Activated CD8-positive, alpha-beta T cell treated with anti-CD3 and anti-CD28 coated beads, Interleukin-2, amount 10 ng/mL, durations not matched to agents 7 days and 5 days (primary cell): ENCODE measurements at places on chromosomes 1 and 21. TPM values are rescaled to one million over a fixed set of nuclear protein-coding genes. Genes with fewer than 3 reads are reported as not detected.

EPHB2 gene
- total RNA-seq, result not detected

OLIG2 gene
- total RNA-seq, result not detected

GRCh38 chr1:58545591-58546519 is 671 bp downstream of the OMA1 start:
- DNase-seq, result peak; percentile 83

ACOT11 gene
- 1.6 TPM for total RNA-seq

DNA sequence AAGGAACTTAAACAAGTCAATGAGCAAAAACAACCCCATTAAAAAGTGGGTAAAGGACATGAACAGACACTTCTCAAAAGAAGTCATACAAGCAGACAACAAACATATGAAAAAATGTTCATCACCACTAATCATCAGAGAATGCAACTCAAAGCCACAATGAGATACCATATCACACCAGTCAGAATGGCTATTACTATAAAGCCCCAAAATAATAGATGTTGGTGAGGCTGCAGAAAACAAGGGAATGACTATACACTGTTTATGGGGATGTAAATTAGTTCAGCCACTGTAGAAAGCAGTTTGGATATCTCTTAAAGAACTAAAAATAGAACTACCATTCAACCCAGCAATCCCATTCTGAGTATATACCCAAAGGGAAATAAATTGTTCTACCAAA is 51.2 kb downstream of the MRPL39 start:
- DNase-seq, result no peak

GRCh38 chr1:217153361-217153760 is 430.1 kb upstream of the ESRRG start:
- DNase-seq, result no peak

DNA sequence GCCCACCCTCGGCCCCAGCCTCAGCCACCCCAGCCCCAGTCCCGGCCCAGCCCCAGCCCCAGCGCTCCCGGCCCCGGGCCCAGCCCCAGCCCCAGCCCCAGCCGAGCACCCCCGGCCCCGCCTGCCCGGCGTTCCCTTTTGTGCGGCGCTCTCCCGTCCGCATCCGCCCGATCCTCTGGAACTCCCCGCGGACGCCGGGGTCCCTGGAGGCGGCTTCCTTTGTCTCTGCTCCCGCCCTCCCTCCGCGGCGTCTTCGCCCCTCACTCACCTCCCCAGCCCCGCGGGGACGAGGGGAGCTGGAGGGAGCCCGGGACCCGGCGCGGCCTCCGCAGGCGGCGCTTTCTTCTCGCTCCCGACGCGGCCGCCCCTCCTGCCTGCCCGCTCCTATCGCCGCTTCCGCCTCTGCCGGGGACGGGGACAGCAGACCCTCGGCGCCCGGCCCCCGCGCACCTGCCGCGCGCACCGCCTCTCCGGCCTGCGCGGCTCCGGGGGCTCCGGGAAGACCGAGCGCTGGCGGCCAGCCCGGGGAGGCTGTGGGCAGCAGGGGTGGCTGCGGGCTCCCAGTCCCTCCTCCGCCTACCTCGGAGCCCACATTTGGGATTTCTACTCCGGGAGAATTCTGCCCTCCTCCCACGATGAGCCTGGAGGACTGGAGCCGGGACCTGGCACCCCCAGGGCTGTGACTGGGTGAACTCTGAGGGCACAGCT is 14.0 kb downstream of the AGRN start:
- DNase-seq, result no peak

ENTREP3 gene
- total RNA-seq, result 29.7 TPM

DNA sequence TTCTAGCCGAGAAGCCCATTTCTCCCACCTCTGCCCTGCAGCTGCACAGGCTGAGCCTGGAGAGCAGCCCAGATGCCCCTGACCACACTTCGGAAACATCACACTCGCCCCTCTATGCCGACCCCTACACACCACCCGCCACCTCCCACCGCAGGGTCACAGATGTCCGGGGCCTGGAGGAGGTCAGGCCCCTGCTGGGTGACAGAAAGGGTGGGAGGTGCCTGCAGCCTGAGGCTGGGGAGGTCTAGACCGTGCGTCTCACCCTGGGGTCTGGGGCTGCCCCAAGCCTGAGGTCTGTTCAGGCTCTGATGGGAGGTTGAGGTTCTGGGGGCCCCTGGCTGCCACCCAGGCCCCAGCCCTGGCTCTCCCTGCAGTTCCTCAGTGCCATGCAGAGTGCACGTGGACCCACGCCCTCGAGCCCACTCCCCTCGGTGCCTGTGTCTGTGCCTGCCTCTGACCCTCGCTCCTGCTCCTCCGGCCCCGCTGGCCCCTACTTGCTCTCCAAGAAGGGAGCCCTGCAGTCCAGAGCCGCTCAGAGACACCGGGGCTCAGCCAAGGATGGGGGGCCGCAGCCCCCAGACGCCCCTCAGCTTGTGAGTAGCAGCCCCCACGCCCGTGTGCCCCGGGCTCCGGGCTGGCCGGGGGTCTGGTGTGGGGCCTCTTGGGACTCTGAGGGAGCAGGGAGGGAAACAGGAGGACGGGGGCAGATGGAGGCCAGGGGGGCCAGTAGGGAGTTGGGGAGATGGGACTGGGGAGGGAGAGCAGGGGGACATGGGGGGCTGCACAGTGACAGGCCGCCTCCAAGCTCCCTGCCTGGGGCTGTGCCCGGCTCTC is 7.4 kb downstream of the PLEKHN1 start:
- DNase-seq, result no peak

DNA sequence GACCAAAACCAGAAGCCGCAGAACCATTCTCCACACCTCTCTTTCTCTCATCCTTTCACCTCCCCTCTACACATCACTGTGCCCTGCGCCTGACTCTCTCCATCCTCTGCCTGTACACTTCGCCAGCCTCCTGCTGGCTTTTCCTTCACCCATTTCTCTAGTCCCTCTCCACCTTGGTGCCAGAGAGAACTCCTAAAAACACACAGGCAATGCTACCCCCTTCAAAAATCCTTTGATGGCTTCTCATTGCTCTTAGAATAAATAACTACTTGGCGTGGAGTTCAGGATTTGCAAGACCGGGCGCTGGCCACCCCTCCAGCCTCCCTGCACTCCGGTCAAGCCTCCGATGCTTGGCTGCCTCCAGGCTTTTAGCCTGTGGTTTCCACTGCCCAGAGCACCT is 8.6 kb downstream of the CRABP2 start:
- DNase-seq, result no peak

DNA sequence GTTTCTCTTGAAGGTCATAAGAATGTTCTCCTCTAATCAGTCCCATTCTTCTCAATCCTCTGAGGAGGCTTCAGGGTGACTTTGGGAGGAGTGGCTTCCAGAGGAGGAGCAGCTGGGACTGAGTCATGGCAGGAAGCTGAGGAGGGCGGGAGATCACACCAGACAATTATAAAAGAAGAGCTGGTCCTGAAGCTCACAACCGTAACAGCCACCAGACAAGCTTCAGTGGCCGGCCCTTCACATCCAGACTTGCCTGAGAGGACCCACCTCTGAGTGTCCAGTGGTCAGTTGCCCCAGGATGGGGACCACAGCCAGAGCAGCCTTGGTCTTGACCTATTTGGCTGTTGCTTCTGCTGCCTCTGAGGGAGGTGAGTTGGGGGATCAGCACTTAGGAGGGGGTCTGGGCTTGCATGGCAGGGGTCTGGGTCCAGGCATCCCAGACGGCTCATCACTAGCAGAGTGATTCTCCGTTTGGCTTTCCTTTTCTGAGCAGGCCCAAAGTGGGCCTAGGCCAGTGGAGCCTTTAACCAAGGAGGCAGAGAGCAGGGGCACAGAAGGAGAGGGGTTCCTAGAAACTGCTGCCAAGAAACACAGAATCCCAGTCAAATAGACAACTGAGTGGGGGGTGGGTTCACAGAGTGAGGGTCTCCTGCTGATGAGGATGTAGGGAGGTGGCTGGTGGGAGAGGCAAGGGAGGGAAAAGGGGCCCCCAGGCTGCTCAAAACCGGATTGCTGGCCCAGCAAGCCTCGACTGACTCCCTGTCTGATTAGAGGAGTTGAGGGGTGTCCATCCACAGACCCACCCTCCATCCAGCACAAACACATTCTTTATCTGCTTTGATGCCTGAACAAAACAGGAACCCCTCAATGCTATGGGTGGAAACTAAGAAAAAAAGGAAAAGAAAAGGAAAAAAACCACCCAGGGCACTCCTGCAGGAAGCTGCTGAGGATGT is at the start of gene ECM1:
Gene ECM1, plus strand, starts transcription at position 198 of the 953 bp plus-strand sequence. Its CDS starts 101 bp downstream, at position 299.
- DNase-seq, result no peak

DNA sequence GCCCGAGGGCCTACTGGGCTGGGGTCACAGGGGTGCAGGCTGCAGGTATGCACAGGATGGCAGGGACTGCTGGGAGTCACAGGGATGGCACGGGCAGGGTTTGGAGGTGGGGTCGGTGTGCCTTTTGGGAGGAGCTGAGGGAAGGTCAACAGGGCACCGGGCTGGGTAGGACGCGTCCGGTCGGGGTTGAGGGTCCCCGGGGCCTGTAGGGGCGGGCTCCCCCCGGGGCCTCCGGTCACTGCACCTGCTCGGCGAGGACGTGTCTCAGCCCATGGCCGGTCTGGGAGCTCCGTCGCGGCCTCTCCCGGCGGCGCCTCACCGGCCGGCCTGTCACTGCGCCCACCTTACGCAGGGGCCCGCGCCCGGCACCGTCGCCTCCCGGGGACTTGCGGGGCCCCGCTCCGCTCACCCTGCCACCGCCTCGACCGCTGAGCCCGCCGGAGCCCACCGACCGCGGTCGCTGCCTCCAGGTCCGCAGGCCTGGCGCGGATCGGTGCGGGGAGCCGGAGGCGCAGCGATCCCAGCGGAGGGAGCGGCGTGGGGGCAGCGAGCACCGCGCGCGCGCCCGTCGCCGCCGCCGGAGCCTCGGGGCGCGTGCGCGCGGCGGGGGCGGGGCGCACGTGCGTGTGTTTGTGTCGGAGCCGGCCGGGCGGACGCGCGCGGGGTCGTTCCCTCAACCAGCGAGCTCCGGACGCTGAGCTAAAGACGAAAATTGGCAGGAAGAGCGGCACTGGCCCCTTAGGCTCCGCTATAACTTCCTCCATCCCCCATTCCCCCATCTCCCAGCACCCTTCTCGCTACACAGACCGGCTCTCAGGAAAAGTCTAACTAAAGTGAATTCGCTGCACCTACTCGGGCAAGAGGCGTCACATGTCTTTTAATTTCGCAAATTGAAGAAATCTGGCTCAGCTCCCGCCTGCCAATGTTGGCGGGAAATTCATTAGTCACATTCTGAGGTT is at the start of gene AMIGO1:
Gene AMIGO1, minus strand, starts transcription at position 552 of the 959 bp plus-strand sequence. CDS start 815 bp downstream, outside the sequence.
- peak; percentile 61 for DNase-seq

- no peak for DNase-seq
Observed at GRCh38 chr1:180156631-180157091, 2.0 kb downstream of the QSOX1 start.
